Iris pigment epithelial cell (primary cell): ENCODE measurements at places on chromosomes 1 and 21.

GRCh38 chr1:200891774-200892157, 2.9 kb upstream of the INAVA start:
- DNase-seq = no peak

GRCh38 chr21:14554948-14555347, 8.8 kb upstream of the SAMSN1 start:
- peak; percentile 15 for DNase-seq

DNA sequence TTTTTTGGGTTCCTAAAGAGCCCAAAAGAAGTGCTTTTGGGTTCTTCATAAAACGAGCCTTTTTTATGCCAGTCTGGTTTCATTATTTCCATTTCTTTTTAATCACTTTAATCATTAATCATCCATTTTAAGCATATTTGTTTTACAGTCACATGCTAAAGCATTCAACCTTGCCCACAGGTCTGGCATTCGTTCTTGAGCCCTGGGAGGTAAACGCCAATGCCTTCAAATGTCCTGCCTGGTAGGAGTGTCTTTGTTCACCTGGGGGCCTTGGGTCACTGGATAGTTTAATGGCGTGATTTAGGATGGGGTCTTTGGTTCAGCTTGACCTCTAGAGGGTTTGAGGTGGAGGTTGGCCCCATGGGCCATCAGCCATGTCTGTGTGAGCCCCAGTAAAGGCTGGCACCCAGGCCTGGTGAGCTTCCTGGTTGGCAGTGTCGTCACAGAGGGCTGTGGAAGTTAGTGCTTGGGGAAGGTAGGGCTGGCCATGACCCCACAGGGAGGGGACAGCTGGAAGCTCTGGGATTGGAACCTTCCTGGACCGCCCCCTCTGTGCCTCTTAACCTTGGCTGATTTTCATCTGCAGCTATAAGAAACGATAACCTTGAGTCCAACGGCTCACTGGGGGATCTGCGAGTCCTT, 20.2 kb downstream of the C1orf174 start:
- no peak for DNase-seq

- peak; percentile 97 for DNase-seq
These were observed at the start of gene ZNF695 for GRCh38 chr1:247007511-247008405. Gene ZNF695 (minus strand): TSS chr1:247008057. CDS start chr1:247007908, 149 bp downstream.

- peak; percentile 99 for DNase-seq
These were observed 112.9 kb downstream of the ZBTB18 start for GRCh38 chr1:244163861-244164510.

DNA sequence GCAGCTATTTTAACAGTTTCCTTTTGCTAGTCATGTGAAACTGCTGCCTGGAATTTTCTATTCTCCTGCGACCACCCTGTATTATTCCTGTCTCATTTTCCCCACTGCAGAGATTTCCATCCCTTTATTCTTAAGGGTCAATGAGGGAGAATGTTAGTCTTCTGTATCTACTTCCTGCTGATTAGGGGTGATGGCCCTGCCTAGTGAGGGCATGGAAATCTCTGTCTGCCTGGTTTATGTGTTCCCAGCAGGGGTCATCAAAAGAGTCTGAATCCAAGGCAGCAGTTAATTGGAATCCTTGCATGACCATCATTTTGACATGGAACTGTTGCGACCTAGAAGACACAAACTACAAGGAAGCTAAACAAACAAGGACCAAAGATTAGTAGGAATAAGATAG, 325.2 kb downstream of the PLPP3 start:
- no peak for DNase-seq

DNA sequence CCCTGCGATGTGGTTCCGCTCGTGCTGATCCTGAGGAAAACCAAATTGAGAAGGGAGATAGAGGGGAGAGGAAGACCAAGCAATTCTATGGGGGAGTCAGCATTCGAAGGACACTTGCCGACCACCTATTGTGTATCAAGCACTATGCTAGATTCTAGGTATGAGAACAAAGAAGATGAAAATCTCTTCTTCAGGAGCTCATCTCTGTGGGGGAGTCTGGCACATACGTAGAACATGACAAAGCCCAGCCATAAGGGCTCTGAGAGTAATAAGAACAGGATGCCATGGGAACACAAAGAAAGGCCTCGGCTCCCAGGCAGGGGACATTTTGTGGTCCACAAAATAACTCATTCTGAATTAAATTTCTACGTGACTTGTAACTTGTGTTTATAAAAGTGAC, 83.7 kb downstream of the WLS start:
- DNase-seq = no peak

GRCh38 chr21:41952568-41953248, 1.1 kb downstream of the C2CD2 start:
- DNase-seq = peak; percentile 16

GRCh38 chr1:45007311-45007710, 3.8 kb downstream of the HECTD3 start:
- DNase-seq = no peak

DNA sequence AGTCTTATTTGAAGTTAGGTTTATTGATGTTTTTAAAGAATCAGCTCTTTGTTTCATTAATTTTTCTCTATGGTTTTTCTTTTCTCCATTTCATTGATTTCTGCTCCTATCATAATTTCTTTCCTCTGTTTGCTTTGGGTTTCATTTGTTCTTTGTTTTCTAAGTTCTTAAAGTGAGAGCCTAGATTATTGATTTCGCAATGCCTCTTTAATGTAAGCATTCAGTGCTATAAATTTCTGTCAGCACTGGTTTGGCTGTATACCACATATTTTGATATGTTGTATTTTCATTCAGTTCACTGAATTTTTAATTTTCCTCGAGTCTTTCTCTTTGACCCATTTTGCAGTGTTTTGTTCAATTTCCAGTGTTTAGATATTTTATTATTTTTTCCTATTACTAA, 68.7 kb downstream of the DNAH14 start:
- DNase-seq = peak; percentile 9

GRCh38 chr1:230867903-230868735, at the start of gene C1orf198:
Gene C1orf198 (minus strand): TSS chr1:230868521. CDS start chr1:230868512, 9 bp downstream.
- no peak for DNase-seq

- DNase-seq = peak; percentile 55
These were observed 47.6 kb downstream of the APP start for GRCh38 chr21:26123012-26123411.

- DNase-seq = no peak
These were observed 8.8 kb upstream of the ID3 start for GRCh38 chr1:23567996-23568607.

- DNase-seq = no peak
These were observed 93.2 kb upstream of the TNFSF4 start for GRCh38 chr1:173300061-173301044.

DNA sequence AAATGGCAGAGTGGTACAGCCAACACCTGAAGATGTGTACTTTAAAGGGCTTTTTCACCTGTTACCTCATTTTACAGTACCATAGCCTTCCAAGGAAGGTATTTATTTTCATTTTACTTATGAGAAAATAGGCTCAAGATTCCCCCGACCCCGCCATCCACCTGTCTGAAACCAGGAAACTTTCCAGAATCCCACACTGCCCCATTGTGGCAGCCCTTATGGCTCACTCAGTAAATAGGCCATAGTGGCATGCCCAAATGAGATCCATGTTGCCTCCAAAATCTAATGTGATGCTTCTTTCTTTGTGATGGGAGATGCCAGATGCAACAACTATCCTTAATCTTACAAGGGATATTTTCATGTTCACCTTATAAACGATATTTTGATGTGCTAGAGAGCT, 97.8 kb downstream of the EBNA1BP2 start:
- no peak for DNase-seq

DNA sequence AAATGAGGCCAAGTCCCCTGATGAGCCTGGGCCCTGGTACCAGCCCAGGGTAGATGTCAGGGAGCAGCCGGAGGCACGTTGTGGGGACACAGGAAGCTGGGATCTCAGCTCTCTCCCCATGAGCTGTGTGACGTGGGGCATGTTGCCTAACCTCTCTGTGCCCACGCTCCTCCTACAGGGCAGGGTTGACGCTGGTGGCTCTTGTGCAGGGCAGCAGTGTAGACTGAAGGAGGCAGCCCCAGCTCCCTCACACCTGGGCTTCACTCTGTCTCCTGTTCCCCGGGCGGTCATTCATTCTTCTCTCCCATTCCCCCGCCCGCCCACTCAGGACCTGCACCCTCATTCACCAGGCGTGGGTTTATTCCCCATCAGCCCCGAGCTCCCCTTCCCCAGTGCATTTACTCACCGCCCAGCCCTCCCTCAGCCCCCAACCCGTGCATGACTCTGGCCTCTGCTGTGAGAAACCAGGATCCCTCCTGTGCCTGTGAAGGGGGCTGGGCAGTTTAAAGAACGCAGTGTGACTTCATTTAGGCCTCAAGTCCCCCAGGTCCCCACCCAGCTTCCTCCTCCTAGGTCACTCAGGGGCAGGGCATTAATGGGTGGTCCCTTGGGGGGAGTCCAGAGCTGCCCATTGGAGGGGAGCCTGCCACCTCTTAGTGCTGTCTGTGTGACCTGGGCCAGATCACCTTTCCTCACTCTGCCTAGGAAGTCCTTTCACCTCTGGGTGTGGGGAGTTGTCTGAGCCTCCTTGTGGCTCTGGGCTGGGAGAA, 285.7 kb downstream of the PTPRU start:
- no peak for DNase-seq

GRCh38 chr1:89732643-89733222, 88.1 kb upstream of the LRRC8D start:
- no peak for DNase-seq

- DNase-seq = no peak
These were observed 17.5 kb upstream of the PRKAA2 start for GRCh38 chr1:56627636-56628039.

- peak; percentile 97 for DNase-seq
These were observed 25.3 kb downstream of the TMEM51 start for GRCh38 chr1:15178571-15179484.

- DNase-seq = peak; percentile 89
These were observed 48.1 kb downstream of the ELAPOR1 start for GRCh38 chr1:109161858-109162606.

GRCh38 chr1:55320891-55321290, 105.7 kb upstream of the USP24 start:
- DNase-seq = no peak

DNA sequence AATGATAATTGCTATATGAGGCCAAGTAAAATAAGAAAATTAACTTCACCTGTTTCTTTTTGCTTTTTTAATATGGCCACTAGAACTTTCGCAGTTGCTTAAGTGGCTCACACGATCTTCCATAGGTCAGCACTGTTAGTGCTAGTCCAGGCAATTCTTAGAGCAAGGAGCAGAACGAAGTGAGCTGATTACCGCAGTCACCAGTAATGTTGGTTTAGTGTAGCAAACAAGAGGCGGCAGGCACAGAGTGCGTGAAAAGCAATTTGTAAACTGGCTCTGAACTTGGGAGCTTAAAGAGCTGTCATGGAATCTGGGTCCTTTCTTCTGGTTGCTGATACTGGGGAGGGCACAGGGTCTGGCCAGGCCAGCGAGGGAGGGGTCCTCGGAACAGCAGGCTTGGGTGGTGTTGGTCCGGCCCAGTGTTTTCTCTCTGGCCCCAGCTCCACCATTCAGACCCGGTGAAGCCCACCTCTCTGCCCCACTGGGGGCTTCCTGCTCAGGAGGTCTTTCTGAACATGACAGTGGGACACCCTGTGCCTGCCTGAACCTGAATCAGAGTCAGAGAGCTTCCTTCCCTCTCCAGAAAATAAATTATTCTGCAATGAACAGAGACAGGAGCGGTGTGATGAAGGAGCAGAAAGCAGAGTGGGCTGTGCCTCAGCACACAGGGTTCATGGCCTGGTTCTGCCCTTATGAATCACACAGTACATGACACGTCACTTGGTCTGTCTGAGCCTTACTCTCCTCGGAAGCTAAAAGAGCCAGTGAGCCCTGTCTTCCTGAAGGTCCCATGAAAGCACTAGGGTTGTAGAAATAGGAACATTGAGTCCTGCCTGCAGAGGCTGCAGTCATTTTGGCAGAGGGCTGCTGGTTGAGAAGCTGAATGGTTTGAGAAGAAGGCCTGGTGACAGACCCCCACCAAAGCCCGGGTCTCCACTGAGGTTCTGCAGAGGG, 11.9 kb downstream of the ETS2 start:
- peak; percentile 93 for DNase-seq

DNA sequence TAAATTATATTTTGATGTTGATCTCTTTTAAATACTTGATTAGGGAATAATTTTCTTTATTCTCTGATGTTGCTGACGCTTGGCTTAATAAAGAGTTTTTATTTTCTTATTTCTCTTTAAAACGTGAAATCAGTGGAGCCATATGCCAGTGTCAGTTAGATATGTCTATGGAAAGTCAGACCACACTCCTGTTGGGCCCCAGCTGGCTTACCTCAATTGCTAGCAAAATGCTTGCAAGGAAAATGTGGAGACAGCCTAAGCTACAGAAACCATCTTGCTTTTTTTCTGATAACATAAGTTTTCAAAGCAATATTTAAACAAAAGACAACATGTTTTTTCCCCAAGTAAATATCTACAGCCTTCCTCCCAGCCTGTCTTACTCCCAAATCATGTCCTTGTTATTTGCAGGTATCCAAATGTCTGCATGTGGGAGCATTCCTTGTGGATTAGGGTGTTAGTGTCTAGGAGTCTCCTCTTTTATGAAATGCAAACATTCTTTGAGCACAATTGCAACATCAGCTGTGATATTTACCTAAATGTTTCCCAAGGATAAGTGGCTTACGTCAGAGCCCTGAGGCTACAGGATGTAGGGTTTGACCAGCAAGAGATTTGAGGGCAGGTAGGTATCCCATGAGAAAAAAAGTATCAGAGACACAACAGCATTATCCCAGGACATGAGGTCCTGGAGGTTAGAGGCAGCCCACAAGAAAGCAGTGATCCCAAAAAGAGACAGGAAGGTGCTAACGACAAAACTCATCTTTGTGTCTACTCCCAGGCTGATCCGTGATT, 117.2 kb upstream of the KCNJ15 start:
- DNase-seq = peak; percentile 90

DNA sequence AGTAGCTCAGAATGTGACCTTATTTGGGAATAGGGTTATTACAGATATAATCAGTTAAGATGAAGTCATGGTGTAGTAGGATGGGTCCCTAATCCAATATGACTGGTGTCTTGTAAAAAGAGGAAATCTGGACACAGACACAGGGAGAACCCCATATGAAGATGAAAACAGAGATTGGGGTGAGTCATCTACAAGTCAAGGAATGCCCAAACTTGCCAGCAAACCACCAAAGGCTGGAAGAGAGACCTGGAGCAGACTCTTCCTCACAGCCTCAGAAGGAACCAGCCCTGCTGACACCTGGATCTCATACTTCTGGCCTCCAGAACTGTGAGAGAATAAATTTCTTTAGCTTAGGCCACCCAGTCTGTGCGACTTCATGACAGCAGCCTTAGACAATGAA, 29.9 kb downstream of the KRTAP19-8 start:
- no peak for DNase-seq

GRCh38 chr21:32457360-32457840, 44.9 kb downstream of the EVA1C start:
- no peak for DNase-seq
